Thoracic aorta (tissue), 2 donors: ENCODE measurements at places on chromosomes 2 and 18.

DNA sequence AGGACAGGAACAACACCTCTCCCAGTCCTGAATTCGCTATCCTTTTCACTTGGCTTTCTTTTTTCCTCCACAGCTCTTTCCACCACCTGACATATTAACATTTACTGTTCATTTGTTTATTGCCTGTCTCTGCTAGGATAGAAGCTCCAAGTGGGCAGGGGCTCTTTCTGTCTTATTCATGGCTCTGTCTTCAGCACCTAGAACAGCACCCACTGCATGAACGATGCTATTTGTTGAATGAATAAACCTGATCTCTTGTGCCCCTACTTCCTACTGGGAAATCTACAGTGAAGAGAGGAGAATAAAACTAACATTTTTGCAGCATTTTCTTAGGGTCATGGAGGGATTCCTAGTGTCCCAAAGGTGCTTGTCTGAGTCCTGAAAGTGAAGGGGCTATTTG, 24.4 kb upstream of the GAREM2 start:
- no peak for DNase-seq

GRCh38 chr2:109679626-109680025, 65.5 kb downstream of the SOWAHC start:
- no peak for DNase-seq

GRCh38 chr2:196808083-196808665, 981 bp downstream of the C2orf66 start:
- DNase-seq = no peak

GRCh38 chr2:16626497-16626896, 39.1 kb downstream of the CYRIA start:
- DNase-seq = no peak

GRCh38 chr2:237982039-237982725, 15.4 kb downstream of the UBE2F start:
- DNase-seq = no peak

DNA sequence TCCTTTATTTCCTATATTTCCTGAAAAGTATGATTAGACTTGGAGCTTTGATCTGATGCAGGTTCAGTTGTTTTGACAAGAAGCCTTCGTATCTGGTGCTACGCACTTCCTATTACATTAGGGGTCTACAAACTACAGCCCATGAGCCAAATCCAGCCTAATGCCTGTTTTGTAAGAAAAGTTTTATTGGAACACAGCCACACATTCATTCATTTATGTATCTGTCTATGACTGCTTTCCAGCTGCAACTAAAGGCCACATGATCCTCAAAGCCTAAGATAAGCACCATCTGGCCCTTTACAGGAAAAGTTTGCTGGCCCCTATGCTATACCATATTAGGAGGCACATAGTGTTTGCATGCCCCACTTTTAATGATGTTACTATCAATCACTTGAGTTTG, 26.0 kb downstream of the EIF2AK3 start:
- no peak for DNase-seq

GRCh38 chr2:137975280-137976271, 11.3 kb downstream of the HNMT start:
- DNase-seq = no peak

GRCh38 chr2:188245230-188245629, 46.4 kb upstream of the GULP1 start:
- DNase-seq = no peak
